ENCODE measurements at places on chromosomes 16 and 17.

DNA sequence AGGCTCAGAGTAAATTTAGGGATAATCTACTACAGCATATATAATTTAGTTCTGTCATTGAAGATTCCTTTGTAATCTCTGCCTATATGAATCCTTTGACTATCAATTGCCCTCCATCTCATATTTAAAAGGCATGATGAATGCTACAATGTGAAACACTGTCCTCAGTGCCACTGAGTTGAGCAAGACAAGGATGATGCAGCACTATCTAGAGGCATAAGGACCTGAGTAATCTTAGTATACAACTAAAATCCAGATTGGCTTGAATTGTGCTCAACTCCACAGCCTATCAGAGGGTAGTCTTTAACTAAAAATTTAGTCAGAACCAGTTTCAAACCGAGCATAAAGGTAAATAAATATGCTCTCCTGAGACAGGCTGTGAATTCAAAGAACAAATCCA, 11.6 kb upstream of the STRADA start:
- no peak for DNase-seq

DNA sequence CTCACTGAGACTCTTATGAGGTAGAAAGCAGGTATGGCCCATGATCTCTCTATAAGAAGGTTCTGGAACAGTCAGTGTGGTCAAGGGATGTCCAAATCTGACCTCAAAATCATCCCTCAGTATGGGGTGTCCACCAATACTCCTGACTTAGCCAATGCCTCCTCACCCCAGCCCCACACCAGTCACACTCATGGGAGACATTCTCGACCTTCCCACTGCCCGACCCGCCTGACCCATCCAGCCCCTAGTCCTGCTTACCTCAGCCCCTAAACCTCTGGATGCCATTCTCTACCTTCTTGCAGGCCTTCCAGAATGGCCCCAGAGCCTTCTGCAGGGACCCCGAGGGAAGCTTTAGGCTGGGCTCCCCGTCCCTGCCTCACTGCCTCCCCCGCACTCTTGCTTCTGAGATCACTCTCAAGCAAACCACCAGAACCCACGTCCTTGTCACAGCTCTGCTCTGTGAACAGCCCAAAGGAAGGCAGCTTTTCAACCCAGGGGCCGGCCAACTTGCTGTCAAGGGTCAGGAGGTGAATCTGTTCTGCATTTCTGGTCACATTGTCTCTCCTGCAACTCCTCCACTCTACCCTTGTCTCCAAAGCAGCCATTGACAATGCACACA, 44.9 kb upstream of the RBFOX3 start:
- no peak for DNase-seq

DNA sequence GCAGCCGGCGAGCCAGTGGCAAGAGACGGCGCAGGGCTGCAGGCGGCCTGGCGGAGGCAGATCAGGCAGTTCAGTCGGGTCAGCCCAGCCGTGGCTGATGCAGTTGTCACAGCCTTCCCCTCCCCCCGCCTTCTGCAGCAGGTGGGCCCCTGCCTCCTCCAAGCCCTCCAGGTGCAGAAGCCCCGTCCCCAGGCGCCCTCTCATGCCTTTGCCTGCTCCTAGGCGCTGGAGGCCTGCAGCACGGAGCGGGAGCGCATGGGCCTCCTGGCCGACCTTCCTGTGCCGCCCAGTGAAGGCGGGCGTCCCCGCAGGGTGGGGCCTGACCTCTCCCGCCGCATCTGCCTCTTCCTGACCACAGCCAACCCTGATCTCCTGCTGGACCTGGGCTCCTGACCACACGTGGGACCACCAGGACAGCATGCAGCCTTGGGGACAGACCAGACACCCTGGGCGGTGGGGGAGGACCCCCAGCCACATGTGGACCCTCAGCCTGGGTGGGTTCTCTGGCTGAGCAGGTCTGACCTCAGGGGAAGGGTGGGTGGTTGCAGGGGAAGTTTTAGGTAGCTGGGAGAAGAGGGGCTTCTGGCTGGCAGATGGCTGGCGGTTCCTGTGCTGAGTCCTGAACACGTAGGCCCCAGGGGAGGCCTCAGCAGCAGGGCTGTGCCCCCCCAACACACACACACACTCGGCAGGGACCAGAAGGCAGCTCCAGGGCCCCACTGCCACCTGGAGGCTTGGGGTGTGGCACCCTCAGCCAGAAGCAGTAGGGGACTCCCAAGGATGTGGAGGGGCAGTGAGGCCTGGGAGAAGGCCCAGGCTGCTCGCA, 3.1 kb upstream of the MRPS34 start:
- no peak for DNase-seq

DNA sequence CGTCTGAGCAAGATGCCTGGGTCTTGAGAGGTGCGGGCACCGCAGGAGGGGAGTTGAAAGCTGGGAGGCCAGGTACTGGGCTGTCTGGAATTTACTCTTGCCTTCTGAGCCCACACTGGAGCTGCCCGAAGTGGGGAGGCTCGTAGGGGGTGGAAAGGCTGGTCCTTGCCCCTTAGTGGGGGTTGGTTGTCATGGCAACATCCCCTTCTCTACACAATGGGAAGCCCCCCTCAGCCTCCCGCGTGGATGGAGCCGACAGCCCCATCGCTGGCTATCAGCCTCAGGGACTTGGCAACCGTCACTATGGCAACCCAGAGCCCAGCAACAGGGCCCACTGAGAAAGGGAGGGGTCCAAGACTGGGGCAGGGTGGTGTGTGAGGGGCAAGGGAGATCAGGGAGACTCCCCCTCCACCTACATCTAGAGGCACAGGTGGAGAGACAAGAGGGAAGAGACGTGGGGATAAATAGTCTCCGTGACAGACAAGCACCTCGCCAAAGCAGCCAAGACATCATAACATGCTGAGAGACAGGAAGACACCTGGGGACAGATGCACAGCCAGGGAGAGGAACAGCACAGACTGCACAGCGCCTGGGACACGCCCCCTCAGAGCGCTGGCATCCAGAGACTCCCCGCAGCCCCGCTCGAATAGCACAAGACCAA, 5.3 kb upstream of the DNAH2 start:
- DNase-seq: no peak
